ENCODE measurements at places on chromosomes 2 and 18.
A peak's percentile ranks its signal among the peaks of the same experiment; 100 is the strongest.

- no peak overlapping the region for H3K4me3 ChIP-seq
- peaks cover 23% of the 10 kb centered on the region for H3K27me3 ChIP-seq
- no peak for DNase-seq
- peaks cover 11% of the 10 kb centered on the region for H3K4me1 ChIP-seq
- no peaks in the 10 kb centered on the region for H3K36me3 ChIP-seq
- H3K27ac ChIP-seq, result no peak overlapping the region
Observed at GRCh38 chr2:134714228-134714627, 4.6 kb downstream of the TMEM163 start.

- no peaks in the 10 kb centered on the region for H3K27me3 ChIP-seq
- no peak overlapping the region for H3K4me3 ChIP-seq
- no peak overlapping the region for H3K27ac ChIP-seq
- H3K36me3 ChIP-seq, result no peaks in the 10 kb centered on the region
- H3K4me1 ChIP-seq, result no peaks in the 10 kb centered on the region
- DNase-seq, result no peak
Observed at GRCh38 chr2:174059178-174059883, 94.2 kb upstream of the SP3 start.

DNA sequence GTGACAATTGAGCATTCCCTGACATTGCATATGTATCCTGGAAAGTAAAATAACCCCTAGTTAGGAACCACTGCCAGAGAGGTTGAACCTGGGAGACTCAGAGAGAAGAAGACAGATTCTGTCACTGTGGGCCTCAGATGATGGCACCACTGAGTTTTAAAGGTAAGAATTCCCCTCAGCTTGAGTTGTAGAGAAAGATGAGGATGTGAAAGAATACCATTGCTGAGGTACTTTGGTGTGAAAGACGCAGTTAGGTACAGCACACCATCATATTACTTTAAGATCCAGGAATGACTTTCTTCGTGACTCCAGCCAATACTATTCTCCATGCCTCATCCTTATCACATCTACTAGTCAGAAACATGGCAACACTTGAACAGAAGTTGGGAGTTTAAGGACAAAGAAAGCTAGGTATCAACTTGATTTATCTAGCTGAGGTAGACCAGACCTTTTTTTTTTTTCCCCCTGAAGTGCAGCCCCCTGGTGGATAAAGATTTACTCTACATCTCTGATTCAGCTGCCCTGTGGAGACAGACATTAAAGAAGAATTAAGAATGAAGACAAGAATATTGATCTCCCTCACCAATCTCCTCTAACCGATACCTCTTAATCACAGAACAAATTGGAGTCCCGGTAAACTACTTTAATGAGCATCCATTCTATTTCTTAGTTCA is 630.5 kb upstream of the FANCL start:
- no peak for DNase-seq
- H3K36me3 ChIP-seq, result no peaks in the 10 kb centered on the region
- no peak overlapping the region for H3K4me3 ChIP-seq
- no peaks in the 10 kb centered on the region for H3K27me3 ChIP-seq

DNA sequence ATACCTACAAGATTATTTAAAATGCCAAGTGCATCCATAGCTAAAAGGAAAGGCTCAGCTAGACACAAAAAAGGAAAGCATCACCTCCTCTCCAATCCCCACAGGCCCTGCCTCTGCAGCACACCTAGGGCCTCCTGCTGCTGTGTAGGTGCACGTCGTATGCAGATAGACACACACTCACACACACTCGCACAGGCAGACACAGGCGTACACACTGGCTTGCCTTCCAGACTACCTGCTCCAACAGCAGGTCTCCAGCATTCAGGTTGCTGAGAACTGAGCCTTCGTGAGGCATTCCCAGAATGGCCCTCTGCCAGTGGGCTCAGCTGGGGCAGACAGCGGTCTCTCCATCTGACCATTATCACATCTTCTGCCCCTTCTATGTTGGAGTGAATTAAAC is 35.3 kb upstream of the FRZB start:
- no peaks in the 10 kb centered on the region for H3K36me3 ChIP-seq
- H3K4me1 ChIP-seq, result no peaks in the 10 kb centered on the region
- H3K27ac ChIP-seq, result no peak overlapping the region
- no peak for DNase-seq

DNA sequence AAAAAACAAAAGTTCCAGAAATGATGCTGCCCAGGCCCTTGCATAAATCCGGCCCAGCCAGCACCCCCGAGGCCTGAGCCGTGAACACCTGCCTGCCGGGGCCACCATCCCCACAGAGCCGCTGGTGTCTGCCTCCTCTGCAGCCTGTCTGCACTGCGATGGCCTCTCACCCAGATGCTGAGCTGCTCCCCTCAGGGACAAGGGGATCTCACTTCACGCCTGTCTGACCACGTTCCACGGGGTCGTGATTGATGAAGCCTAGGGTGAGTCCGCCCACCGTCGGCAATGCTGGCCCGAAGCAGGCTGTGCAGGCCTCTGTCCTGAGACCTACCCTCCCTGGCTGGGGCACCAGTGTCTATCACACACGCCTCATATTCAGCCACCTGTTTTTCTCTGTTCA is 444.2 kb downstream of the EIPR1 start:
- no peak overlapping the region for H3K27ac ChIP-seq
- no peak overlapping the region for H3K4me3 ChIP-seq
- DNase-seq, result no peak
- H3K36me3 ChIP-seq, result no peaks in the 10 kb centered on the region
- no peaks in the 10 kb centered on the region for H3K27me3 ChIP-seq

GRCh38 chr2:168490946-168491605 is 35.0 kb downstream of the CERS6 start:
- H3K27me3 ChIP-seq, result no peaks in the 10 kb centered on the region
- H3K4me3 ChIP-seq, result peak overlapping the region; percentile 33
- H3K27ac ChIP-seq, result peak overlapping the region; percentile 42
- peaks cover 13% of the 10 kb centered on the region for H3K4me1 ChIP-seq

GRCh38 chr2:177727577-177728398 is 335.2 kb downstream of the AGPS start:
- DNase-seq, result no peak
- peaks cover 6% of the 10 kb centered on the region for H3K27me3 ChIP-seq
- no peak overlapping the region for H3K4me3 ChIP-seq
- H3K4me1 ChIP-seq, result no peaks in the 10 kb centered on the region

- DNase-seq, result no peak
- no peak overlapping the region for H3K4me3 ChIP-seq
- peaks cover 42% of the 10 kb centered on the region for H3K27me3 ChIP-seq
- no peaks in the 10 kb centered on the region for H3K36me3 ChIP-seq
- no peaks in the 10 kb centered on the region for H3K4me1 ChIP-seq
Observed at GRCh38 chr2:219650426-219651248, 23.2 kb downstream of the SLC4A3 start.

DNA sequence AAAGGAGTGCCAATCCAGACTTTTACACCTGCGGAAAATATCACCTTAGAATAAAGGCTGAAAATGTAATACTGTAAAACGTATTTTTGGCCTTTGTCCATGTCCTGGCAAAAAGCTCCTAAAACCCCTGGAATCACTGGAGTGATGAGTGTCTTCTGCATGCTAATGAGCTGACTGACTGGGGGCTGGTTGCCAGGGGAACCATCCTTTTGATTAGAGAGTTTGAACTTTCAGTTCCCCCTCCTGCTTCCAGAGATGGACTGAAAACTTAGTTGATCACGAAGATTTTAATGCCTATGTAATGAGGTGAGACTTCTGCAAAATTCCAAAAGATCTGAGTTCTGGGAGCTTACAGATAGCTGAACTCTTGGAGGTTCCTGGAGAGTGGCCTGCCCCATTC is 20.5 kb downstream of the PUM2 start:
- H3K36me3 ChIP-seq, result peaks cover 18% of the 10 kb centered on the region
- DNase-seq, result no peak
- H3K4me3 ChIP-seq, result no peak overlapping the region
- no peaks in the 10 kb centered on the region for H3K27me3 ChIP-seq
- no peak overlapping the region for H3K27ac ChIP-seq

DNA sequence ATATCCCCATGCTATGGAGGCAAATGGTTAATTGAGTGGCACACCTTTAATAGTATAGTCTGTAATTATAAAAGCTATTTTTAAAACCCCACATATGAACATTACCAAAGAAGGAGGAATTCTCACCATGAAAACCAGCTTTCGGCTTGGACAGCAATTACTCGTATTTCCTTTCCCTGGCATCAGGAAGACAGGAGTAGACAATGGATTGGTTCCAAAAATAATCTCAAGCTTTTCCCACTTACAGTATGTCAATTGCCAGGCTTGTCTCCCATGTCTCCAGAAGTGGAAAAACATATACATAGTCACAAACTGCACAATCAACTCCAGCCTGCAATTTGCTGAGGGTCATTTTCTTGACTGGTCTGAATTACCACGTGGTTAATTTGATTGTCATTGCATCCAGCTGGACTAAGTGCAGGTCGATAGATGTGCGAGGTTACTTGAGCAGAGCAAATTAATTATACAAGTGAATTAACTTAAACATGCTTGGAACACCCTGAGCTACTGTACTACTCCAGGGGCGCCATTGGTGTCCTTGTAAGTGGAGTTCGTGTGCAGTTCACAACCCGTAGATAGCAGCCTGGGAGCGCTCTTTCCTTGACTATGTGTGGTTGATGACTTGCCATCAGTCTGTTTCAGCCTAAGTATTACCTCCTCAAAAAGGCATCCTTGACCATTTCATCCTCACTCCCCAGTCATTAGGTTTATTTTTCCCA is 124.3 kb upstream of the PELI1 start:
- H3K36me3 ChIP-seq, result no peaks in the 10 kb centered on the region
- H3K27me3 ChIP-seq, result no peaks in the 10 kb centered on the region
- H3K4me3 ChIP-seq, result no peak overlapping the region

GRCh38 chr18:13447621-13448334 is 229.2 kb downstream of the LDLRAD4 start:
- DNase-seq, result no peak
- peaks cover 38% of the 10 kb centered on the region for H3K4me1 ChIP-seq
- peaks cover 2% of the 10 kb centered on the region for H3K36me3 ChIP-seq
- H3K27ac ChIP-seq, result no peak overlapping the region

GRCh38 chr2:166882851-166883250 is 5.4 kb upstream of the XIRP2 start:
- H3K27ac ChIP-seq, result no peak overlapping the region
- H3K36me3 ChIP-seq, result no peaks in the 10 kb centered on the region
- no peak overlapping the region for H3K4me3 ChIP-seq

- no peaks in the 10 kb centered on the region for H3K27me3 ChIP-seq
- H3K27ac ChIP-seq, result no peak overlapping the region
- DNase-seq, result no peak
- peaks cover 57% of the 10 kb centered on the region for H3K36me3 ChIP-seq
Observed at GRCh38 chr2:96259497-96259921, 6.3 kb downstream of the TMEM127 start.

- no peak for DNase-seq
- H3K4me1 ChIP-seq, result no peaks in the 10 kb centered on the region
- no peak overlapping the region for H3K4me3 ChIP-seq
Observed at GRCh38 chr2:113851640-113852039, 38.2 kb upstream of the ACTR3 start.

GRCh38 chr2:190786404-190787166 is 94.0 kb upstream of the GLS start:
- no peaks in the 10 kb centered on the region for H3K36me3 ChIP-seq
- H3K27me3 ChIP-seq, result no peaks in the 10 kb centered on the region
- no peak overlapping the region for H3K27ac ChIP-seq
- DNase-seq, result no peak
- peaks cover 2% of the 10 kb centered on the region for H3K4me1 ChIP-seq
- no peak overlapping the region for H3K4me3 ChIP-seq

DNA sequence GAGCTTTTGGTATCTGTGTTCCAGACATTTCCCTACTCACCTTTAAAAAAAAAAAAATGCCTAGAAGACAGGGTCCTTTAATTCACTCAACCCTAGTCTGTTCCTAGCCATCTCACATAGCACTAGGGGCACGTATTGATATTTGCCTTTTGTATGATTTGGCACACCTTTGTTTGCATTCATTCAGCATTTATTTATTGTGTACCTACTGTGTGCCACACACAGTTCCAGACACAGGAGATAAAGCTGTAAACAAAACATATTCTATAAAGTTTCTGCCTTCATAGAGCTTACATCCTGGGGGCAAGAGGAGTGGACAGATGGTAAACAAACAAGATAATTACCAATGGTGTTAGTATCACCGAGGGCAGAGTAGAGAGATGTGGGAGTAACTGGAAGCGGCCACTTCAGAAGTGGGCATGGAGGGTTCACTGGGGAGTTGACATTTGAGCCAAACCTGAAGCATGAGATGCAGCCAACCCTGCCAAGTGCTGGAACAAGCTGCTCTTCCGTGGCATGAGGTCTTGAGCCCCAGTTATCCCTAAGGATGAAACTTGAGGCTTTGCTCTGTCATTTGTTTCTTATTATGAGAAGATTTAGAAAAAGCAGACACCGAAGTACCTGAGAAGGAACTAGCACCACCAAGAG is 18.2 kb downstream of the MAPRE2 start:
- H3K4me3 ChIP-seq, result no peak overlapping the region
- H3K4me1 ChIP-seq, result peaks cover 16% of the 10 kb centered on the region
- no peaks in the 10 kb centered on the region for H3K36me3 ChIP-seq
- H3K27ac ChIP-seq, result no peak overlapping the region

DNA sequence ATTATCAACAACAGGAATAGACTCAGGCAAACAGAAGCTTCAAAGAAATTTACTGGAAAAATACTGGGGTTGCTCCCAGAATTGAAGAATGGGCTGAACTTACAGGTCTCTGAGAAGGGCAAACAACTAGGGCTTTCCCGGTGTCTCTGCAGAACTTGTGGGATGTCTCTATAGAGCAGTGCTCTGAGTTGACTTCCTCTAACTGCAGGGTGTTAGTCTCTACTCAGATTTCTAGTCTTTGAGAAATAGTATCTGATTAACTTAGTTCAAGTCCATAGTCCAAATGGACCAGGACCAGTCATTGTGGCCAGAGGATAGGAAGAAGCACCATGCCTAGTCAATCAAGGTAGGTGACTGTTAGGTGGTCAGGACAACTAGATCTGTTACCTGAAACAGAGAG is 45.8 kb downstream of the LIMS1 start:
- no peak for DNase-seq
- H3K4me3 ChIP-seq, result no peak overlapping the region
- peaks cover 4% of the 10 kb centered on the region for H3K4me1 ChIP-seq
- no peak overlapping the region for H3K27ac ChIP-seq

- H3K36me3 ChIP-seq, result no peaks in the 10 kb centered on the region
- no peak overlapping the region for H3K27ac ChIP-seq
- no peak overlapping the region for H3K4me3 ChIP-seq
- H3K27me3 ChIP-seq, result no peaks in the 10 kb centered on the region
Observed at GRCh38 chr2:2046497-2046896, 284.6 kb downstream of the MYT1L start.

- H3K4me1 ChIP-seq, result no peaks in the 10 kb centered on the region
- no peak overlapping the region for H3K27ac ChIP-seq
Observed at GRCh38 chr18:45090526-45091140, 409.9 kb downstream of the SETBP1 start.

DNA sequence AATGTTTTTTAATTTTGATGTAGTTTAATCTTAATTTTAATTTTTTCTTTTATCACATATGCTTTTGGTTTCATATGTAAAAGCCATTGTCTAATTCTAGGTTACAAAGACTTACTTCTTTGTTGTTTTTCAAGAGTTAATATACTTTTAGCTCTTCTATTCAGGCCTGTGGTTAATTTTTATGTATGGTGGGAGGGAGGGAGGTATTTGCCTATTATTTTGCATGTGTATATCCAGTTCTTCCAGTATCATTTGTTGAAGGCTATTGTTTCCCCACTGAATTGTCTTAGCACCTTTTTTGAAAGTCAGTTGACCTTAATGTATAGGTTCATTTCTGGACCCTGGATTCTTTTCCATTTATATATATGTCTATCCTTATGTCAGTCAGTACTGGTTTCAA is 23.4 kb downstream of the USP14 start:
- peaks cover 3% of the 10 kb centered on the region for H3K4me1 ChIP-seq
- no peak overlapping the region for H3K27ac ChIP-seq
- H3K36me3 ChIP-seq, result peaks cover 42% of the 10 kb centered on the region
- no peak for DNase-seq

All from CD4-positive, alpha-beta T cell (primary cell).